ENCODE measurements at places on chromosomes 2 and 18.

- DNase-seq: no peak
These were observed 20.1 kb downstream of the RPL31 start for GRCh38 chr2:101022221-101022620.

- no peak for DNase-seq
These were observed 665.4 kb downstream of the BCL11A start for GRCh38 chr2:59888015-59888414.

DNA sequence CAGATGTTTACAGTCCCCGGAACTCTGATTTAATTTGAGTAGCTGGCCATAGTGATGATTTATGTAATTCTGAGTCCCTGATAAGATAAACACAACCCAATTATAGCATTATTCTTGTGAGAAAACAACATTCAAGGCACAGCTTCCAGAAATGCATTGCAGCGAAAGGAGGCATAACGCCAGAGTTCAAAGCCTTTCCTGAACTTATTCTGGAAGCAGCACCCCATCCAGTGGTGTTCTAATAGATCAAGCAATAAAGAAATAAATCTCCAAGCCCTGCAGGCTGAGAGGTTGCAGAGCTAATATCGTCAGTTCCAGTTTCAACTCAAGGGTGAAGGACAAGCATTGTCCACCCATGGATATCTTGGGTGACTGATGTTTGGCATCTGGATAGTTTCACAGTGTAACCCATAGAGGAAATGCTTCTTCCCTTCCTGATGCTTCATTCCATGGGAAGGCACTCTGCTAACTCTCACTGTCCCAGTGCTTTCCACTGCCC, 18.8 kb downstream of the CDH2 start:
- no peak for DNase-seq

- no peak for DNase-seq
These were observed 230.7 kb downstream of the ZNF516 start for GRCh38 chr18:76264198-76264875.

- no peak for DNase-seq
These were observed 187.0 kb downstream of the MREG start for GRCh38 chr2:215826376-215826775.

DNA sequence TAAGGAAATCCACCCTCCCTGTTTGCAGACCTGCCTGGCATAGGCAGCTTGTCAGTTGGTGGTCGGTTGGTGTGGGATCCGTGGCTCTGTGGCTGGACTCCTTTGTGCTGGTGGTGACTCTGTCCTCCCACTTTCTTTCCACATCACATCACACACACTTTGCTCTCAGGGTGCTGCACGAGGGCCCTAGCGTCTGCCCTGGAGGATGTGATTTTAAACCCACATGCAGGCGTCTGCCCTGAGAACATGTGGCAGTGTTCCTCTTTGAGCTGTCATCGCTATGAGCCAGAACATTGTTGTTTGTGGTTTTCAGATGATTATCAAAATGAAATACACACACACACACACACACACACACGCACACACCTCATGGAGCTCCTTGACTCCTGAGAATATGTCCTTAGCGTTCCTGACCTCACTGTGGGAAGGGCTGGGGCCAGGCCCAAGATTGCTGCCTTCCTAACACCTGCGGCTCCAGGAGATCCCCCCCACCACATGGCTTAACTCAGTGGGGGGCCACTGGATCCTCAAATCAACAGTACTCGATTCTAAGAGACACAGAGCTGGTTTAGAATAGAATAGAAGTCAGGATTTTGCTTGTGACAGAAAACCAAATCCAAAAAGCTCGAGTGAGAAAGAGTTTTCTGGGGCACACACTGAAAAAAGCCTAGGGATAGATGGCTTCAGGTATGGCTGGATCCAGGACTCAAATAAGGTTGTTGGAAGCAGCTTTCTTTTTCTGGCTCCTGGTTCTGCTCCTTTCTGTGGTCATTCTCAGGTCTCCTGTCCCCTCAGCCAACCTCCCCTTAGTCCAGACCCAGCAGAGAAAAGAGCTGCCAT, 54.8 kb downstream of the RTP5 start:
- DNase-seq: no peak

DNA sequence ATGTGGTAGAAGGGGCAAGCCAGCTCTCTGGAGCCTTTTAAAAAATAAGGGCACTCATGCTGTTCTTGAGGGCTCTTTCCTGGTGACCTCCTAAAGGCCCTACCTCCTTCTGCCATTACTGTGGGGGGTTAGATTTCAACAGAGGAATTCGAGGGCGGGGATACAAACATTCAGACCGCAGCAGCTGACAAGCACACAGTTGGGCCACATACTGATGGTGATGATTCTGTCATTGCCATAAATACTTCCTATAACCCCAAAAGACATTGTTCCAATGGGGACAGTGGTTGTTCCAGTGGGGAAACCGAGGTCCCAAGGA, 67.0 kb downstream of the TSHZ1 start:
- no peak for DNase-seq

GRCh38 chr18:74500372-74500771, 4.2 kb downstream of the CNDP2 start:
- no peak for DNase-seq

GRCh38 chr2:158024288-158024898, 77.3 kb upstream of the UPP2 start:
- peak; percentile 58 for DNase-seq

GRCh38 chr2:170643346-170643745, 71.8 kb upstream of the SP5 start:
- DNase-seq: no peak

- no peak for DNase-seq
These were observed 82.5 kb upstream of the GAREM1 start for GRCh38 chr18:32553174-32553573.

GRCh38 chr2:144950899-144951560, 431.1 kb upstream of the ZEB2 start:
- DNase-seq: peak; percentile 89

DNA sequence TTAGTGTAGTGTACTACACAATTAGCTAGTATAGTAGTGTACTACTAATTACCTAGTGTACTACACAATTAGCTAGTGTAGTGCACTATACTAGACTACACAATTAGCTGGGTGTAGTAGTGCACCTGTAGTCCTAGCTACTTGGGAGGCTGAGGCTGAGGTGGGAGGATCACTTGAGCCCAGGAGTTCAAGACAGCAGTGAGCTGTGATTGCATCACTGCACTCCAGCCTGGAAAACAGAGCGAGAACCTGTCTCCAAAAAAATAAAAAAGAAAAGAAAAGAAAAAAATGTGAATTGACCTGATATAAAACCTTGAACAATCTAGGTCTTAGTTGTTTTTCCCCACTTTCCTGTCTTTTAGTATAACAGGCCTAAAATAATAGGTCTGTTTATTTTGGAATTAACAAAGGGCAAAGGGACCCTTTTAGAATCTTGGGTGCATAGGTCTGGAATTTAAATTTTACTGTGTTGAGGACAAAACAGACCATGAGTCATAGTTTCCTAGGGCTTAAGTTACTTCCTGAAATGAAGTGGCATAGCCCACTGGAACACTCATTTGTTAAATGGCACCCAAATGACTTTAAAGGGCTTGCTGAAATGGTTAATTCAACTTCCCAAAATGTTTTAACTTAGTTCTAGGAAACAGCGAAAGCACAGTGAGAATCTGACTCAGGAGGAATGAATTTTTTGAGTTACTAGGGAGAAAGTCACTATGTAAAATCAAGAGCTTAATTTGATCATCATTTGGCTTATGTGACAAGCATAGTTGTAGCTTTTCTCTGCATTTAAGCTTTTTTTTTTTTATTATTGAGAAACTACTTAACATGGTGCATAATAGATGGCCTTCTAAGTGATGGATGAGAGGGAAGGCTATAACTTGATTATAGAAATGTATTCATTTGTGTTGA, 50.7 kb upstream of the ARL5A start:
- DNase-seq: peak; percentile 4

DNA sequence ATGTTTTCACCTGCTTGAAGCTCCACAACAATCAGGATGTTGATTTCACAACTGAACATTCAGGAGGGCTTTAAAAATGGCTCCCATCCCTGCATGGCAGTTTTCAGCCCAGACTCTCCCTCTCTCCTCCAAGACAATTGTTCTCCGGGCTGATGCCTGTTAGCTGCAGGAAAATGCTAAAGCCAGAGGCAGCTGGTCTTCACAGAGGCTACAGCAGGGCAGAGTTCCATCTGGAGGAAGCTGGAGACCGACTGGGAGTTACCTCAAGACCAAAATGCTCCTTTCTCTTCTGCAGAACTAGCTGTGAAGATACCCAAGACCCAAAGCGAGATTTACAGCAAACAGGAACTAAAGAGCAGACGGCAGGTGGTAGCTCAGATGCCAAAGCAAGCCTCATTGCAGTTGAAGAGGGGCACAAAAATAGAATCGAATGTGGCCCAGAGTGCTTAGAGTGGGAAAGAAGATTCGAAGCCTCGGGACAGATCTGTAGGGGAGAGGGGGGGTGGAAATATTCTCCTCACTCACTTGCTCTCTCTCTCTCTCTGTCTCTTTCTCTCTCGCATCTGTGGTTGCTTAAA, 423.6 kb downstream of the ZNF521 start:
- DNase-seq: no peak

DNA sequence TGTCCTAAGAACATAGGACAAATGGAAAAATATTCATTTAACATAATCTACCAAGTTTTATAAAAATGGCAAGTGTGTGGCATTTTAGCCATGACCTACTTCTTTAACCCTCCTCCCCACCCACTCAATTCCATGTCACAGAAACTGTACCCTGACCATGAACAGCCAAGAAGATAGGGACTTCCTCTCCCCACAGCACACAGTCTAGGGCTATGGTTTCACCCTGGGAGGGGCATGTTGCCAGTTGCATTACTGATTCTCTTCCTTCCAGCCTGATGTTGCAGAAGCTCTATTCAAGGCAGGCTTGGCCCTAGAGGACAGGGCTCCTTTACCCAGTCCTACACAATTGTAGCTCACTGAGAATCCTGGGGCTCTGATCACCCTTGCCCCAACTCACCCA, 153.6 kb upstream of the KLF7 start:
- no peak for DNase-seq

GRCh38 chr18:8107426-8107825, 501.8 kb upstream of the RAB12 start:
- no peak for DNase-seq

- peak; percentile 77 for DNase-seq
These were observed 36.6 kb upstream of the STAT1 start for GRCh38 chr2:191050640-191050987.

DNA sequence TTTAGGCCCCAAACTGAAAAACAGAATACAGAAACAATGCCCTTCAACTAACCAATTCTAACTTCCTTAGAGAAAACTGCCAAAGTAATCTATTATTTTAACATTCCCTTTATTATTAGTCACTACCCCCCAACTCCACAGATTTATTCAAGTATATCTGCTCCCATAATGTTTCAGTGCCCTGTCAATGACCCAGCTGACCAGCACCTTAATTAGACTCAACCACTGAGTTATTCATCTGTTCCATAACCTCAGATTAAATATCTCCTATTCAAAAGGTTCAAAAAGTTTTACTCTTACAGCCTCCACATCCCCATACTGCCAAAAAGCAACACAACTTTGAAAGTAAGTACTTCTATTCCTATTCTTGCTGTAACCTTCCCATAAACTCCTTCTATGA, 202.4 kb downstream of the EXOC6B start:
- DNase-seq: no peak

- no peak for DNase-seq
These were observed 2.1 kb upstream of the VWA3B start for GRCh38 chr2:98084869-98085238.

GRCh38 chr2:179952658-179953057, 54.4 kb downstream of the CWC22 start:
- no peak for DNase-seq

GRCh38 chr2:239300871-239301735, 99.7 kb downstream of the HDAC4 start:
- DNase-seq: no peak

Data from ELR (cell line).